ENCODE measurements at places on chromosomes 1 and 21.

- DNase-seq, result peak; percentile 37
Measured at GRCh38 chr21:45541221-45542039, 810 bp downstream of the SLC19A1 start.

- no peak for DNase-seq
Measured at GRCh38 chr1:187763465-187763864, 934.7 kb downstream of the PLA2G4A start.

DNA sequence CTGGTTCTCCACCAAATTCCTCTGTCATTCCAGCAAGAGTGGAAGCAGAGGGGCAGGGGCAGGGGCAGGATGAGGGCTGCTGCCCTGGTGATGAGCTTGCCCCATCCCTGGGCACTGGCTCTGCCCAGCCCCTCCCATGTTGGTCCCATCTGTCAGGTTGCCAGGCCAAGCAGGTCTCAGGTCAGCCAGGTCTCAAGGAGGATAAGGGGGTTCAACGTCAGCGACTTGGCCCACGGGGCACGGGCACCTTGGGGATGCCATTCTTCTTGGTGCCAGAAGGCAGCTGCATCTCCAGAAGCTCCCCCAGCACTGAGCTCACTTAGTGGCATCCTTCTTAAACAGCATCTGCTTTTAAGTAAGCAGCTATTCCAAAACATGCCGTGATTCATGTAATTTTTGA, 133.1 kb downstream of the AJAP1 start:
- DNase-seq, result peak; percentile 10

DNA sequence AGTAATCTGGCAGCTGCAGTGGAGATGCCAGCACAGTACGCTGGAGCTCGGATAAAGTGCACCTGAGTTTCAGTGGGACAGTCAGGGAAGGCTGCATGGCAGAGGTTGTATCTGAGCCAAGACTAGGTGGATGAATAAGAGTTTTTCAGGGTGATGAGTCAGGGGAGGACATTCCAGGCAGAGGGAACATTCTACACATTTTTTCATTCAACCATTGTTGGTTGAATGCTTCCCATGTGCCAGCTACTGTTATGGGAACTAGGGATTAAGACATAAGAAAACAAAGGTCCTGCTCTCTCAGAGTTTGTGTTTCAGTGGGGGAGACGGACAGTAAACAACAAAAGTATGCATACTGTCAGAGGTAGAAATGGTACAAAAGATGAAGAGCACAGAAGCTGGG, 5.2 kb downstream of the LEPR start:
- peak; percentile 45 for DNase-seq

GRCh38 chr21:17585875-17586450, 26.7 kb downstream of the BTG3 start:
- DNase-seq, result no peak

DNA sequence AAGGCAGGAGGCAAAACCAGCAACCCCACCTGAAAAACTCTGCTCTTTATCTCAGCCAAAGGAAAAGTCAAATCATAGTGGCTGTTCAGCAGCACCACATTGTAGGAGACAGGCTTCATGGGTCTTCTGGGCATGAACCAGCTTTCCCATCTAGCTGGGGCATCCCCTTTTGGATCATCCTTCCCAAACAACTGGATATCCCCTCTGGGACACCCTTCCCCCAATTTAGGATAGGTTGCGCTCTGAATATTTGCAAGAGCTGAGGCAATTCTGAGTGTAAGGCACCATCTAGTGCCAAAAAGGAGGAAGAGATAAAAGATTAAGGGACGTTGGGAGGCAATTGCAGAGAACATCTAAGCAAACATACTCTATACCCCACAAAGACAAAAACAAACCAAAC, 295.8 kb downstream of the MATN1 start:
- peak; percentile 37 for DNase-seq

DNA sequence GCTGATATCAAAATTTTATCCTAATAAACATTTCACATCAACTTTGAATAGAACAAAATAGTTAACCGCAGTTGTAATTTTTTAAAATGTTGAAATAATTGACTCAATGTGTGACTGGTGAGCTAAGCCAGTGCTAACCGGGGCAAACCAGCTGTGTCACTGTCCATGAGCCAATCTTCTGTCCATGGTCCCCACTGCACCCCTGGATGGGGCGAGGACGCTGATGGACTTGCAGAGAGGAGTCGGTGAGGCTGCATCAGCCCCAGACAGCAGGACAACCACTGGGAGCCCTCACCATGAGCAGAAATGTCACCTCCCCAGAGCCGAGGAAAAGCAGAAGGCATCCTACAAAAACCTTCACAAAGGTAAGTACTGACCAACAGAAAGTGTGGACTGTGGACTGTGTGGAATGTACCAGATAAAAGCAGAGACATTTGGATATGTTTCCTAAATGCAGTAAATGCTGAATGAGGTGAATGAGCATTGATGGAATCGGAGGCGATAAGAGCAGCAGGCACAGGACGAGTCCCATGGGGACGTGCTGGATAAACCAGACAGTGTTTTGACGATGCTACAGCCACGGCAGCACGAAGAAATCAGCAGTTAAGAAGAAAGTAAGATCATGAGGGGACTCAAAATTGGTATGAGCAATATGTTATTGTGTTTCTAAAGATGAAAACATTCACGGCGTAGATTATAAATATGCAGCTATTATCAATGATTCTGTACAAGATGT, 115.0 kb upstream of the BACE2 start:
- DNase-seq, result no peak

DNA sequence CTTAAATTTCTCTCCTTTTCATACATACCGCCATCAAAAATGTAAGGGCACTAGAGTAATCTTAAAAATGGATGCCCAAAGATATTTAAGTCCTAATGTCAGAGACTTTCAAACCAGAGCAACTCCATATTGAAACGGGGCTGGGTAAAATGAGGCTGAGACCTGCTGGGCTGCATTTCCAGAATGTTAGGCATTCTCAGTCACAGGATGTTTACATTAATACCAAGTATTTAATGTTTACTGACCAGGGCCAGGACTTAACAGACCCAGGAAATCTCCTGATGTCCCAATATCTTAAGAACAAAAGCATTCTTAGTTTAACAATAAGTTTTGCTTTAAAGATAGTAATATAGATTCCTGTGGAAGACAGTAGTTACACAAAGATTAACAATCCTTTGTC, 563.9 kb upstream of the BEND5 start:
- no peak for DNase-seq

DNA sequence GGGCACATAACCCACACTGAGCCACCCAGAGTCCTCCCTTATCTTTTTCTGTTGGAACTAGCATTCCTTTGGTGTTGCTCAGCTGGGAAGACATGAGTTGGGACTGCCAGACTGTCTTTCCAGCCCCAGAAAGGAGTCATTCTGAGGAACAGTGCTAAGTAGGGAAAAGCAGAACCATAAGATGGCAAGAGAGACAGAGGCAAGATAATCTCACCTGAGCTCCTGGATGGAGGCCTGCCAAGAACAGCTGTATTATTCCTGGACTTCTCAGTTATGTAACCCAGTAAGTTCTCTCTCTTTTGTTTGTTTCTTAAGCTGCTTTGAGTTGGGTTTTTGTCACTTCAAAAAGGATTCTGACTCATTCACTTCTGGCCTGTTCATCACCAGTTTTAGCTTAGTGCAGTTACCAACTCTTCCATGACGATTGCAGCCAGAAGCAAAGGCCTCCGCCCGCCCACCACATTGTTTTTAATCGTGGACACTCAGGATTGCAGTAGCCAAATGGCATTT, 134.4 kb downstream of the OMA1 start:
- DNase-seq, result no peak

DNA sequence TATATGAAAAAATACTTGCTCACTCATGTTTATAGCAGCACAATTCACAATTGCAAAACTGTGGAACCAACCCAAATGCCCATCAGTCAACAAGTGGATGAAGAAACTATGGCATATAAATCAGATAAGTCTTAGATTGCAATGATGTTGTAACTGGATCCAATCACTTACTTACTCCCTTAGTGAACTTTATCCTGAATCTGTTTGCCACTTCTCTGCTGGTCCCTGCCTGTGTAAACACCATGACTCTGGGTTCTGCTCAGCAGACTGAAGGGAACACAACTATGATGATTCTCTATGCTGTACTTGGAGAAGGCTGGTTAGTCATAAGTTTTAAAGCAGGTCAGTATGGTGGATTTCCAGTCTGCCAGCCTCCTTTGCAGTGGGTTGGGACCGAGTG, 391.2 kb downstream of the RWDD3 start:
- DNase-seq, result no peak

GRCh38 chr1:234316937-234317336, 56.3 kb upstream of the COA6 start:
- DNase-seq, result no peak

GRCh38 chr1:63819795-63820194, 46.0 kb downstream of the ROR1 start:
- DNase-seq, result no peak

- DNase-seq, result peak; percentile 63
Measured at GRCh38 chr1:15756143-15757015, 2.2 kb upstream of the FBLIM1 start.

DNA sequence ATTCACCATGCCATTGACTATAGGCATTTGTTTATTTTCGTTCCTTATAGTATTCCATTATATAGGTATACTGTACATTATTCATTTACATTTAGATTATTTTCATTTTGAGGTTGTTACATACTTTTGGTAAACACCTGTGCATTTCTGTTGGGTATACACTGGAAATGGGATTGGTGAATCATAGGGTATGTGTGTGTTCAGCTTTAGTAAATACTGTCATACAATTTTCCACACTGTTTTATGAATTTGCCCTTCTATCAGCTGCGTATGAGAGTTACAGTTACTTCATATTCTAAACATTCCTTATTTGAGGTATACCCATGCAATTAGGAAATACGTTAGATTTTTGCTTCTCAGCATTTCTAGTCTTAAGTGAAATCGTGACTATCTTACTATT, 55.1 kb upstream of the FASLG start:
- DNase-seq, result no peak

GRCh38 chr1:182794676-182795201, 5.2 kb downstream of the NPL start:
- DNase-seq, result no peak

DNA sequence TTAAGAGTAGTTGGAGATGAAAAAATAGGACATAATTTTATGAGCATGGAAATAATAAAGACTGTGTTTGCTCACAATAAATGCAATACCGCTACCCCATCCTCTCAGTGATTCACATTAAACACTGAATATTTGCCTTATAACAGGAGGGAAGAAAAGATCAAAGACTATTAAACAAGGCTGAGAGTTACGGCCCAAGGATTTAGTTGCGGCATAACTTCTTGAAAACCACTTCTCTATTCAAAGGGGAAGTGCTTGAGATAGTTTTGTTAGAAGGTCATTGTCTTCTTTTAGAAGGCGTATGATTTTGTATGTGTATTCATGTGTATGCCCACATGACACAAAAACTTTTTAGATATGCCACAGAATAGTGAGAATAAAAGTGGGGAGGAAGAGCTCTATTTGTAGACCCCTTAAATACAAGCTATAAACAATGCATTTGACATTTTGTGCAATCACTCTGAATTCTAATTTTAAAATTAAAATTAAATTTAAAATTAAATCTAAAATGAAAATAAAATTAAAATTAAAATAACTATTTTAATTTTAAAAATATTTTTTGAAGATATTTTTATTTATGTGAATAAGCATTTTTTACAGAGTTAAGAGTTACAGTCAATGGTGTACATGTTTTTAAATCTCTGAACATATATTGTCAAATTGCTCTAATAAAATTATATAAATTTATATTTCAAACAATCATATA, 986.6 kb upstream of the ADAMTS5 start:
- DNase-seq, result no peak

DNA sequence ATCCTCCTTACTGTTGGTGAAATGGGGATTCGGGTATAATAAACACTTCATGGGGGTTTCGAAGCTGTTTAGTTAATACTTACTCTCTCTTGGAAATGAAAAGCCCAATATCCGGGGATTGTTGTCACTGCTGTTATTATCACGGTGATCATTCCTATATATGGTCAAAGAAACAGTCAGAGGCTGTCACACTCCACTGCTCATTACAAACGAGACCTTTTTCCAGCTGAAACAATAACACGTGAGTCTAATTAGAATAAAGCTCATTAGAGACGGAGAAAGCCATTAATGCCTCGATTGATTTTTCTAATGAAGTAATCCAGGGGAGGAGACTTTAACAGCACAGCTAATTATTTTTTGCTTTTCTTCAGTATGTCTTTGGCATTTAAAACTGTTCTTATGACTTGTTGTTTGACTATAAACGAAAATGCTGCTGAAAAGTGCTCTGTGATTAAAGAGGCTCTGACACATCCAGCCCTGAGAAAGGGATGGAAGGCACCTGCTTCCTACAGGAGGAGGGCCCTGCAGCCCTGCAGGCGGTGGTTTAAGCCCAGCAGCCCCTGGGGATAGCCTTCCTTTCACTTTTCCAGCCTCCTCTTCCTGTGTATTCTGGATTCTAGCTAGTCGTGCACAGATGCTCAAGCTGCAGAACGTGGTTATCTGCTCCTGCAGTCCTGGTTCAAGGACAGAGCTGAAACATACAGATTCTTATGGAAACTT, 143.6 kb downstream of the EDEM3 start:
- no peak for DNase-seq

- DNase-seq, result no peak
Measured at GRCh38 chr21:44966135-44967081, 26.6 kb downstream of the SLX9 start.

GRCh38 chr1:111882986-111883560, 106.4 kb downstream of the KCND3 start:
- no peak for DNase-seq

GRCh38 chr1:96927125-96927524, 205.5 kb downstream of the PTBP2 start:
- DNase-seq, result no peak
